Stimulated activated CD4-positive, alpha-beta T cell treated with anti-CD3 and anti-CD28 coated beads, Interleukin-4, amount 100 ng/mL, for 24 hours (primary cell): ENCODE measurements at places on chromosomes 3 and 15.
A peak's percentile ranks its signal among the peaks of the same experiment; 100 is the strongest.

DNA sequence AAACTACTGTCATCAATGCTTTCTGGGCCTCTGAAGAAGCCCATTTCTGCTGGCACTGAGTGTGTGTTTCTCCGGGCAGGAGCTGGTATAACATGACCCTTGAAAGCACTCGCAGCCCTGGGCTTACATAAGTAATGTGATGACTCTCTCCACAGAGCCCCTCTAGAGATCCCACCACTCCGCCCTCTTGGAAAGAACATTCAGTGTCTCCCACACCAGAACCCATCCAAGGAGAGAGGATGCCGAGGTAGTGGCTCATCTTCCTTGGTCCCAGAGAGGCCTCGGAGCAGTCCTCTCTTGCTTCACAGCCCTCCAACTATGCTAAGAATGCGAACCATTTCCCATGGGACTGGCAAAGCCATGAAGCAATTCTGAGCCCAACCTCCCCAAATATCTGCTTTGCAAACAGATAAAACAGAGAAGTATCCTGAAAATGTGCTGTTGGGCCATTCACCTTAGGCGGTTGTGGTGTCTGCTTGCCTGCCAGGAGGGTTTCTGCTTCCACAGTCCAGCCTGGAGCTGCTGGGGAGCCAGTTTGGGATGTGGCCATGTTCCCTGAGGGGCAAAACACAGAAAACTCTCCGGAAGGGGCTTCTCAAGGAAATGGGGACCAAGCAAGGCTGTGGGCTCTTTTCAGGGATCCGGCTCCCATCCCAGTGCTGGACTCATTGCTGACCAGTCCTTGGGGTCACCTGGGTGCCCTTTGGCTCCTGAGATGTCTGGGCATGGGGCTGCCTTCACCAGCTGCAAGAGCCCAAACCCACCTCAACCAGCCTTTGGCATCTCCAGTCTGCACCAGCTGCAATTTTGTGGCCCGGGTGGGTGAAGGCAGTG, 47.3 kb downstream of the AMOTL2 start:
- no peak for DNase-seq

- DNase-seq, result no peak
These were observed 52.4 kb downstream of the ANP32A start for GRCh38 chr15:68768321-68768720.

GRCh38 chr15:61834076-61834697, 226.1 kb downstream of the VPS13C start:
- peak; percentile 80 for DNase-seq

DNA sequence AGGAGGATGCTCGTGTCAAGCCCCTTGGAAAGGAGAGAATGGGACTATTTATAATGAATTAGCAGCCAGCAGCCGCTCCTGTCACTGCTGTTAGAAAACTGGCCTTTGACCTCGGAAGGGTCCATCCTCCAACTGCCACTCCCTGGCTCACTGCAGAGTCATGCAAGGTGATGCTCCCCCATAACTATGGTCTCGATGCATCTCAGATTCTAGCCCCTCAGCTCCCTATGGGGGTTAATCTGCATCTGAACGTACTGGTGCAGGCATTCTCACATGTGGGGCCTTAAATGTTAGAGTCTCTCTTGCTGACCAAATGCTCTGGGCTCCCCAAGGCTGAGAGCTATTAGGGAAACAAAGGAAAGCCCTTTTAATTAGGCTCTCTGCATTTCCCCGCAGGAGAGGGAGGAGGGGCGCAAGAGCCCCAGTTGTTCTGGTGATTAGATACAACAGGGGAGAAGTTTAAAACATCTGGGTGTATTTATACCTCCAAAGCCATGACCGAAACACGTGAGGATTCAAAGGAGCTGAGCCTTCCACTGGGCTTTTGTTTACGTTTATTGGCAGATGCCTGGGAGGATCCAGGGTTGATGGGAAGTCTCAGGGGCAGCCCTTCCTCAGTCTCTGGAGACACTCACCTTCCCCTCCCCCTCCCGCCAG, 182.5 kb downstream of the OPA1 start:
- DNase-seq, result no peak

DNA sequence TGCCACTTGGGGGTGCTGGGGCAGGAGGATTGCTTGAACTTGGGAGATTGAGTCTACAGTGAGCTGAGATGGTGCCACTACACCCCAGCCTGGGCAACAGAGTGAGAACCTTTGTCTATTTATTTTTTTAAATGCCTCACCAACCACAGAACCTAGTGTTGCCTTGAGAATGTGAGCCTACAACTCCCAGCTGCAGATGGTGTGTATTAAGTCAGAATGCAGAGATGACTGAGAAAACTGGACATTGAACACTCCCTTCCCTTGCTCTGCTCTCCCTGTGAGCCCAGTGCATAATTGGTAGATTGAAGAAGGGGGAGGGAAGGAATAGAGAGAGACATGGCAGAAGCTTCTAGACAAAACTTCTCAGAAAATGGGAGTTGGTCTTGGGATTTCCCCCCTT, 53.5 kb downstream of the CCDC33 start:
- no peak for DNase-seq

DNA sequence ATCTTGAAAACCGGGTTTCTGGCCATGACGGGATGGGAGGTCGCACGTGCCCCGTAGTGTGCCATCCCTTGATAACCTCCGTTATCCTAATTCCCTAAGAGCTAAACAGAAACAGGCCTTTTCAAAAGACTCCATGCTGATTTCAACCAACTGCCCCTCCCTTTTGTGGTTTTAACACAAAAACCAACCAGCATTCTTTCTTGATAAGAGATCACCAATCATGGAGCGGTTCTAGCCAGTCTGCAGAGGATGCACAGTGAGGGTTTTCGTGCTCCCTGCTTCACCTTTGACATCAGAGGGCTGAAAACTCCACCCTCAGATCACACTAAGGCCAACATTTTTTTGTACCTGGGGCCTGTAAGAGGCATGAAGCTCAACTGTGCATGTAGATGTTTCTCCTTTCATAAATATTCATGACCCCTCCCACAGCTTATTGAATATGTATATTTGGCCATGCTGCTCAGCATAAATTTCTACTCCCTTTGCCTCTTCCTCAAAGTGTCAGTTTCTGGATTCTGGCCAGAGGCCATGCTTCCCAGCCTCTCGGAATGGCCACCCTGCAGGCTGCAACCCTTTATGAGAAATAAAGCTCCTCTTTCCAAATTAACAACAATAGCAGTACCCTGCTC, 41.3 kb downstream of the FAM3D start:
- DNase-seq, result no peak

DNA sequence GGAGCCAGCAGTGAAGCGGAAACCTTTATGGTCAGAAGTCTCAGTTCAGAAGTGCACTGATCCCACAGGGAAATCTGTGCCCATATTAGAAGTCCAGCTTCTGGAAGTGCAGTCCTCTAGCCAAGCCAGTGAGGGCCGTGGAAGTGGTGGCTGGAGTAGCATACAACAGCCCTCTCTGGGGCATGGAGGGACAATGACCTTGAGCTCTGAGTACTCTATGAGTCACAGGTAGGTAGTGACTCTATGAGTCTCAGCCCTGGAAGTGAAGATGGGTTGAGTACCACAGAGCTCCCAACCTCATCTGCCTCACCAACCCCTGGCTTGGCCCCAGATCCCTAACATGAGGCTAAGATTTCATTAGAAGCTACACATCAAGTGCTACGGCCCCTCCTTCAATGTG, 205.9 kb upstream of the PPP2R3A start:
- no peak for DNase-seq

DNA sequence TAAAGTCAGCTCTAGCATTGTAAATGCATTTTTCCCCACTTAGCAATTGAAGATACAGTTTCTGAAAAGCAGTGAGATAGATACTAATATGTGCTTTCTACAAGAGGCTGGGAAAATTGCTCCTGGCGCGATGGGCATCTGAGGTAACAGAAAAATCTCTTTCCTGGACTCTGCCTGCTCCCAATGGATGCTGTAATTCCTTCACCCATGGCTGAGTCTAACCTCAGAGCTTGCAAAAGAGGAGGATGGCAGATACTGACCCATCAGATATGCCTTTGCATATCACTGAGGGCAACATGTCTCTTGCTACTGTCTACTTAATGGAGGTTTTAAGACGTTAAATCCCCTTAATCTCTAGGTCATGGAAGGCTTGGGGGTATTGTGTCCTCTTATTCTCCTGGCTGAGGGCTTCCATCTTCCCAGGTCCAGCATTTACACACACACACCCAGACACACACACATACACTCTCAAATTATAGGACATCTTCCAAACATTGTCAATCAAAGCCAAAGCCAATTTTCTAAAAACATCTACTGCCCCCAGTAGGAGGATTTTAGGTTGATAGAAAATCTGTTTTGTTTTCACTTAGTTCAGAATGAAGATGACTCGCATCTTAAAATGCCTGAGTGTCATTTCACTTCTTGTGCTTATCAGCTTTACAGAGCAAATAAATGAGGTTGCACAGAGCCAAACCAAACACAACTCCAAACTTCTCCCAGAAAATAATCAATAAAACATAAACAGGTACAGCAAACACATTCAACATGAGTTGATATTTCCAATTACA, 2.4 kb downstream of the TRPM1 start:
- no peak for DNase-seq

- DNase-seq, result no peak
These were observed 18.2 kb downstream of the PLOD2 start for GRCh38 chr3:146142757-146143156.

GRCh38 chr15:80990955-80991354, 1.3 kb upstream of the MESD start:
- no peak for DNase-seq

DNA sequence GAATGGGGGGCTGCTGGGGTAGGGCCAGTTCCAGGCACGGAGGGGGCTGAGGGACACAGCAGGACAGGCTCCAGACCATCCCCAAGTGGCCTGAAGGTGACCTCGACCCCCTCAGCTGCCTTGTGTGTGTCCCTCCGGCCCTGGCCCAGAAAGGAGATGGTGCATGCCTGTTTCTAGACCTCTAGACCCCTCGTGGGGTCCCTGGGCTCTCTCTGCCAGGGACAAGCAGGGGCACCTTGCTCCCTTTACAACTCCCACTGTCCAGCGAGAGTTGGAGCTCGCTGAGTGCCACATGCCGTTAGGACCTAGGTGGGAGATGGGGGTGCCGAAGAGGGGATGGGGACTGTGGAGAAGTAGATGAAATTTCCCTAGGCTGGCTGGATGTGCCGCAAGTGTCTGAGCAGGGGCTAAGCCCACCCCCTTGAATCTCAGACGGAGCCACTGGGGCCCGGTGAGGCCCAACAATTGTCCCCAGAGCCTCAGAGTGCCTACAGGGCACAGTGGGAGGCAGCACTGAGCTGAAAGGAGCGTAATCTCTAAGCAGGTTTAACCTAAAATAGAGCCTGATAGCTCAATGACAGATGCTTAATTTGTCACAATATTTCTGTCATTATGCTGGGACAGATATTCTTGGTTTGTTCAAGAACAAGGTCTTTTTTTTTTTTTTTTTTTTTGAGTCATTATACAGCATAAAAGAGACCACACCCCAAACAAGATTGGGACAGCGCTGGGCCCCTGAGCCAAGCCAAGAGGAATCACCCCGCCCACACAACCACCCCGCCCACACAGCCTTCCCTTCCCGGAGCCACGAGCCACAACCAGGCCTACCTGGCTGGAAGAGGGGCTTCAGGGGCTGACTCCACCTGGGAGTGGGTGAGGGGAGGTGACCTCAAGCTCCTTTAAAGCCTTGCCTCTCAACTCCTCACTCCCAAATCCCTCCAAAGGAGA, 23.6 kb upstream of the KLF13 start:
- DNase-seq, result no peak

GRCh38 chr3:120244834-120245225, 40.2 kb downstream of the GPR156 start:
- no peak for DNase-seq

- no peak for DNase-seq
These were observed 72.1 kb upstream of the ROPN1 start for GRCh38 chr3:124064050-124064449.

DNA sequence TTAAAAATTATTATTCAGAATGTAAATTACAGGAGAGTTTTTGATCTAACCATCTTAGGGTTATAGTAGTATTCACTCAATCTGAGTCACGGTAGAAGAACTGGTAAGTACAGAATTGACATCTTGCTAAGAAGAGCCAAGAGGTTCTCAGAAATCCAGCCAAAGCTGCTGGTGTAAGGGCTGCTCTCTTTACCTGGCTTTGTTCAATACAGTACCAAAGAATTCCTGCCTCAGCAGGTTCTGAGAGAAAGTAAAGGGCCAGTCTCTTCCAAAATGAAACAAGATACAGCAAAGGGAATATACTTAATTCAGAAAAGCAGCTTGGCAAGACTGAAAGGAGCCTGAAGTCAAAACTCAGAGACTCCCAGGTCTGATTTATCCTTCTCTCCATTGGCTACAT, 193.1 kb downstream of the TNIK start:
- DNase-seq, result no peak

DNA sequence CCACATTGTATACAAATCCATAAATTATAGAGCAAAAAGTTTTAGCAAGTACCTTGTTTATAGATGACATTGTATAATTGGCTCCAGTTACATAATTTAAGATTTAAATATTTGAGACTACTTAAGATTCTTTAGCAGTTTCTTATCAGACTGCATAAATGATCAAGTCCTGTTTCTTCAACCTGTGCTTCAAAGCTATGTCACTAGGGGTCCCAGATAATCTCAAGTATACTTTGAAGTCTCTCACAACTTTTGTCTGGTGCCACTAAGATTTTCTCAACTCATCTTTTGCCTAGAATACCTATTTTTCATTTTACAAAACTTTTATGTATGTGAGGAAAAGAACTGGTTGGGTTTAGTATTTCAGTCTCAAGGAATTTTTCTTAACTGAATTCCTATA, 205.5 kb downstream of the STAG1 start:
- DNase-seq, result no peak

- no peak for DNase-seq
These were observed 57.6 kb upstream of the GATA2 start for GRCh38 chr3:128550471-128551126.

DNA sequence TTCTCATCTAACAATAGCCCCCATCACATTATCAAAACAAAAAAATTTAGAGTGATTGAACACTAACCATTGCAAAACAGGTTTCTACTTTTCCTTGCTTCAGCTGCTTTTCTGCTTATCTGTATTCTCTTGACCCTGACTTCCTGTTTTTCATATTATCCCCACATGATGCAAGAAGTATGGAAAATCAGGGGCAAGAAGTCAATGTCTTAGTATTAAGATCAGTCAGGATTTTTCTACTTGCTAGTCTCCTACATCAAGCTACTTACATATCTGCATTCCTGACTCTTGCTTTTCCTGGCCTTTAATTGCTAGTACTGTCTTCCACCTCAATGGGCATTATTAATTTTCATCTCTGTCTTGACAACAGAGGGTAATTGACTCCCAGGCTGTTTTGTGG, 300.2 kb downstream of the OTOL1 start:
- DNase-seq, result no peak

- DNase-seq, result no peak
These were observed 2.8 kb upstream of the ILDR1 start for GRCh38 chr3:122024800-122025199.

DNA sequence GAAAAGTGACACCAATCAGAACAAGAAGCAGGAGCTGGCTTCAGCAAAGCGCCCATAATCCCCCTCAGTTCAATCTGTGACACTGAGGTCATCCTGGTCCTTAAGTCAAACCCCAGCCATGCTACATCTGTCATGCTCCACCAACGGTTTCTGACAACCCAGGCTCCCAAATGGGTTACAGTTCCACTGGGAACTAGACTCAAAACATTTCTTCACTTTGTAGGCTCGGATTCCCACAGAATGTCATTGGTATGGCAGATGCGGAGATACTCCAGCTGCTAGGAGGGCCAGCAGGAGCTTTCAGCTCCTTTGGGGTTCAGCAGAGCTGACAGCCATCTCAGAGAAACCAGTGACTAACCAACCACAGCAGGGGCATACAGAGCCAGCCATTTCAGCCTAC, 48.9 kb downstream of the SUMF1 start:
- DNase-seq, result no peak
